ENCODE measurements at places on chromosomes 3 and 15.

- DNase-seq, result no peak
Observed at GRCh38 chr15:66057089-66057488, 187.8 kb downstream of the RAB11A start.

GRCh38 chr3:197302696-197303341 is 4.4 kb upstream of the DLG1 start:
- DNase-seq, result no peak

DNA sequence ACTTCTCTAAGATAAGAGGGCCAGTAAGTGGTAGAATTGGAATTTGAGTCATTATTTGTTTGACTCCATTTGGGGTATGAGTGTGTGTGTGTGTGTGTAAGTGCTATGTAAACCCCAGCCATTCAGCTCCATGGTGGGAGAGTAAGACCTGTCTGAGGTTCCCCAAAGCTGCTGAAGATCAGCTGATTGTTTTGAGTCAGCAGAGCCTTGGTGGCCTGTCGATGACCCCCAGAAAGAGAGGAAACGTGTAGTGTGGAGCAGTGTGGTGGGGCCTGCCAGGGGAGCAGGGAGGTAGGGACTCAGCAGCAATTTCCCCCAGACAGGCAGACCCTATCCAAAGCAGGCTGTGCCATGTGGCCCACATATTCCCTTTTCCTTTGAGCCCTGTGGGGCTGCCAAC is 5.3 kb downstream of the DVL3 start:
- DNase-seq, result no peak

- no peak for DNase-seq
Observed at GRCh38 chr3:55601366-55602080, 114.4 kb upstream of the WNT5A start.

DNA sequence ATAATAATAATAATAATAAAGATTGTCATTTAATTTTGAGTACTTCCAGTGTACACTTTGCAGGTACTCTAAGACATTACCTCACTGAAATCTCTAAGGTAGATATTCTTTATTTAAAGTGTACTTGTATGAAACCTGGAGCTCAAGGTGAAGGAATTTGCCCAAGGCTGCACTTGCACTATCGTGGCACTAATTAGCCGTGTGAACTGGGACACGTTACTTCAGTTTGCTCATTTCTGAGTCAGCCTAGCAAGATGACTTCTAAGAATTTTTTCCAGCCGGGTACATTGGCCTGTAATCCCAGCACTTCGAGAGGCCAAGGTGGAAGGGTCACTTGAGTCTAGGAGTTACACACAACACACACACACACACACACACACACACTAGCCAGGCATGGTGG is 33.5 kb downstream of the MLH1 start:
- DNase-seq, result no peak

GRCh38 chr3:11570789-11571495 is 72.8 kb downstream of the VGLL4 start:
- DNase-seq, result no peak

DNA sequence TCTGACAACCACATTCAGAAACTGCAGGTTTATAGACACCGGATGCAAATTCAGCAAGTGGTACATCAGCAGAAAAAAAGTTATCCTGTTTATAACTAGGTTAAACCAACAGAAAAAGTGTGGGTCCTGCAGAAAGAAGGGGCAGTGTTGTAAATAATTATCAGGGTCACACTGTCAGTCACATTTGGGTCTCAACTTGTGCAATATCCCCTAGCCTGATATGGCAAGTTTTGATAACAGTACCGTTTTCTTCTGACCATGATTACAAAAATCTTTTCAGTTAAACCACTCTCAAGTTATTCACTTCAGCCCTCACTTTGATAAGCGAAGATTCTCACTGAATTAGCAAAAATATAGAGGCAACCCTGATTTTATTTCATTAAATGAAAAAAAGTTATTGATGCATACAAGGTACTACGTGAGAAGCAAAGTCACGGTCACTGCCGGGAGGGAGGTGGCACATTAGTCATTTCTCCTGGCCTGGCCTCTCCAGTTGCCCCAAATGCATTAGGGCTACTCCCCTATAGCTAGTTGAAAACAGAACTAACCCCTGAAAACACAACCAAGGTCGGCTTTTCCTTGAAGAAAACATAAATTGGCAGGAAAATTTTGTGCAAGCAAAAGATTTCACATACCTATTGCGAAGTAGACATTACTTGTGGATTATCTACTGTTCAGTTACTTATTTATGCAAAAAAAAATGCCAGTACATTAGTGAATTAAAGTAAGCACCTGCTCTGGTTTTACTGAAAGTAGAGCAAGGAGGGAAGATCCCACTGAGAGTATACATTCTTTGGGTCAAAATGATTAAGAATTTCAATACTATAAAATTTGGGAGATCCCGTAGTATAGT is 28.6 kb downstream of the IL5RA start:
- DNase-seq, result no peak

- no peak for DNase-seq
Observed at GRCh38 chr3:23624305-23624704, 181.4 kb upstream of the UBE2E1 start.

GRCh38 chr3:30597131-30597768 is 9.2 kb upstream of the TGFBR2 start:
- DNase-seq, result no peak

DNA sequence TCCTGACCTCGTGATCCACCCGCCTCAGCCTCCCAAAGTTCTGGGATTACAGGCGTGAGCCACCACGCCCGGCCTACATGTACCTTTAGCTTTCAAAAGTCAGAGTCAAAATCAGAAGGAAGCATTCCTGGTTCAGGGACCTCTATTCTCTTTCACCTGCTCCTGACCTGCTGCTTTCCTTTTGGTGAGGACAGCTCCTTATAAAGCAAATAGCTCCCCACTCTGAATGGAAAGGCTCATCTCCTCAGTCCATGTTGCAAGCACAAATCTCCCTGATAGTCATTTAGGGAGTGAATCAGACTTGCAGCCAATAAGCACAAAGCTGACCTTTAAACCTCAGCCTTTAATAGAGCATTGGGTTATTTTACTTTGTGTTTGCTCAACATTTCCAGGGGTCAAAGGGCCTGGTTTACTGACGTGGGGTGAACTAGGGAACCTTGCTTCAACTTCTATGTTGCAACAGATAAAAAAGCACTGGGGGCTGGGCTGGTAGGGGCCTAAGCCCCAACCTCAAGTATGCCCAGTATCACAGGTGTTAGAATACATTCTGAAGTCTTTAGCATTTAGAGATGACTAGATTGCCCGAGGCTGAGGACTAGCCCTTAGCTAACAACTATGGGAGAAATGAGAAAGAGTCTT is 43.1 kb downstream of the THRB start:
- DNase-seq, result no peak

GRCh38 chr3:147712357-147712756 is 303.2 kb downstream of the ZIC1 start:
- no peak for DNase-seq

- no peak for DNase-seq
Observed at GRCh38 chr3:43727930-43728329, 37.2 kb downstream of the ABHD5 start.

GRCh38 chr3:151204530-151205402 is 1.8 kb upstream of the GPR171 start:
- DNase-seq, result no peak

GRCh38 chr15:72967811-72968530 is 84.3 kb upstream of the NEO1 start:
- no peak for DNase-seq

- DNase-seq, result no peak
Observed at GRCh38 chr3:168801794-168802193, 706.1 kb upstream of the GOLIM4 start.
